NCI-H2171 (cell line): ENCODE measurements at places on chromosomes 3 and 15.

DNA sequence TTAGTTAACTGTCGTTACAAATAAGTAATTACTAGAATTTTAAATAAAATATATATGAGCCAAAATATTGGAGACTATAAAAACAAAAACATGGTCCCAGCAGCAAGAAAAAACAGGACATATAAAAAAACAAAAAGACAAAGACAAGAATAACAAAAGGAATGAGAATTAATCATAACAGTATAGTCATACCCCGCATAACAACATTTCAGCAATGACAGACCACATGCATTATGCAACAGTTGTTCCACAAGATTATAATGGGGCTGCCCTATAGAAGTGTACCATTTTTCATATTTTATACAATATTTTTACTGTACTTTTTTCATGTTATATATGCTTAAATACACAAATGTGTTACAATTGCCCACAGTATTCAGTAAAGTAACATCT lies 5.6 kb downstream of the HLTF start:
- no peak for DNase-seq

- DNase-seq = peak; percentile 10
Measured at GRCh38 chr15:90845201-90845949, 23.0 kb upstream of the FURIN start.

DNA sequence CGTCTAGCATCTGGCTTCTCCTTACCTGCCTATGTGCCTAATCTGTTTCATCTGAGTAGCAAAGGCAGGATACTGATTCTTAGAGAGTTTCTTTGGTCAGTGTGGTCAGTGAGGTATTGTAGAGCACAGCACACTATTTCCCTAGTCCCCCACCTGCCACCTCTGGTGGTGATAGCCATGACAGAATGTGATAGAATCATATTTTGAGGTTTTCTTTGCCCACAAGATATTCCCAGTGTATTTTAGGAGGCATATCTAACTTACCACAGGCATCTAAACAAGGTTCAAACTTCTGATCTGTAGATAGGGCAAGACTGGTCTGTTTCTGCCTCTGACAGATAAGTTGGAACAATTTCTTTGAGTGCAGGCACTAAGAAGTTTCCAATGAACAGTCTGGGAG lies 188.0 kb downstream of the SOX2 start:
- no peak for DNase-seq

GRCh38 chr3:31198890-31199289 lies 304.4 kb upstream of the GADL1 start:
- DNase-seq = no peak

- no peak for DNase-seq
Measured at GRCh38 chr15:97597801-97598200, 362.7 kb upstream of the ARRDC4 start.

- DNase-seq = no peak
Measured at GRCh38 chr3:53139906-53140846, 9.9 kb upstream of the RFT1 start.

- DNase-seq = no peak
Measured at GRCh38 chr3:30895329-30895728, 868 bp upstream of the GADL1 start.

DNA sequence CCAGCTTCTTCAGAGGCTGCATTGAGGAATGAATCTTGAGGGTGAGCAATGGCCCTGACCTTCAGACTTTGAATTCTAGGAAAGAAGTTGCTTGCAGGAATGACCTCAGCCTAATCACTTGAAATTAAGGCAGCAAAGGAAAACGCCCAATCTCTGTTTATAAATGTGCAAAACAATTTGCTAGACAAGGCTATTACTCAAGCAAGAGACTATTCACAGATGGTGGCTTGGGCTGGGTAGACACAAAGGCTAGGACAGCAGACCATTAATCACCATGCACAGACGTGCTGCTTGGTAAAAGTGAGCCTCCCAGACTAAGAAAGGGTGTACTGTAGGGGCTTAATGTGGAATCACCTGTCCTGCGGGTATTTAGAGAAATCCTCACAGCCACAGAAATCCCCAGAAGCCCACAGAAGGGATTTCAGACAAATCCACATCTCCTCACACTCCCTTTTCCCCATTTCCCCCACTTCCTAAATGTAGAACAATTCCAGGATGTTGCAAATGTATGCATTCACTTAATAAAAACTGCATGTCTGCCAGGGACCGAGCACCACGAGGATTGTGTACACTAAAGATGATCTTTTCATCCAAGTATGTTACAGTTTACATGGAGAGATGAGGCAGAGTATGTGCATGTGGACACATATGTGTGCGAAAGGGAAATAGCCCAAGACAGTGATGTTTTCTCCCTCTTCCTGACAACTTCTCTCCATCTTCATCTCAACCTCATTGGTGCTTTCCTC lies 259.5 kb downstream of the THSD4 start:
- no peak for DNase-seq

DNA sequence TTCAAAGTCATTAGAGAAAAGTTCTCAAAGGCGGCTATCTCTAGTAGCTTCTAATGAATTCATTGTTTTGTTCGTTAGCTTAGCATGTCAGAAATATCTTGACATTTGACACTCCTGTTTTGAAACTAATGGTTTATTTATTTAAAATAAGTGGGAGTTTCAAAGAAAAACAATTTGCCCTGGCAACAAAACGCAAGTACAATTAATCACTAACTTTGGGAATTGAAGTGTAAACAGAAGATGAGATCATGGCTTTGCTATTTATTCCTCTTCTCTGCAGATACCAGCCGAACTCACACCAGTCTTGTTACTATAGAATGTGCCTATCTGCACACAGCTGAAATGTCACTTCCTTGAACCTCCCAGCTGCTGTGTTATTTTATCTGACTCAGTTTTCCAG lies 27.5 kb downstream of the MASP1 start:
- DNase-seq = no peak

DNA sequence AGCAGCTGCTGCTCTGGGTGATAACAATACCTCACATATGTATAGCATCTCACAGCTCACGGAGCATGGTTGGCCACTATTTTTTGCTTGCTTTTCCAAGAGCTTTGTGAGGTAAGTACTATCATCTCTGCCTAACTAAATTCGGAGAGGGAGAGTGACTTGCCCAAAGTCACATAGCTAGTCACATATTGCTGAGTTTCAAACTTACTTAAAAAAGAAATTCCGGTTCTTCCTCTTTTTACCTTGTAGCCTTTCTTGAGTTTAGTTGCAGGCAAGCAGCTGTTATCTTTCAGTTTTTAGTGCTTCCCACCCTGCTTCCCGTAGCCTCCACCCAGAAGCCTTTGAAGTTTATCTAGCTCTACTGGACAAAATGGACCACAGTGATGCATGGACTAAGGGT lies 309.2 kb downstream of the PDCD6IP start:
- DNase-seq = no peak

DNA sequence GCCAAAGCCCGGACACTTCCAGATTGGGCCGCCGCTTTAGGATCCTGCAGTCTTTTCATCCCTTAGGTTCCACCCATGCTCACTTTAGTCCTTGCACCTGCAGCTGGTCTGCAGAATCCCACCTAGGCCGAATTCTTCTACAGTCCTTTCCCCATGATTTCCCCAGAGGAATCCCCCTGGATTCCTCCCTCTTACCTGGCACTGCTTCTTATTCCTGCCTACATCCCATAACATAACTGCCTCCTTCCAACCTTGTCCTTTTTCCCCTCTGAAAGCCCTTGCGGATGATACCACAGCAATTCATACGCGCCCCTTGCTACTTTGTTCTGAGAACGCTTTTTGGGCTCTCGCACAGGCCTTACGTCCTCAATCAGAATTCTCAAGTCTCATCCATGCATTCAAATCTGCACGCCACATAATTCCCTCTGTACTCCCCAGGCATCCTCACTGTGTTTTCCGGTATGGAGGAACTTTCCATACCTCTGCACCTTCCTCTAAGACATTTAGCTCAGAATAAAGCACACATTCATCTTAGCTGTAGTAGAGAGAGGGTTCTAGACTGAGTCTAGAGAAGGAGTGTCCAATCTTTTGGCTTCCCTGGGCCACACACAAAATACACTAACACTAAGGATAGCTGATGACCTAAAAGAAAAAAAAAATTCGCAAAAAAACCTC lies 619 bp downstream of the EIF2AK4 start:
- no peak for DNase-seq

GRCh38 chr15:100995471-100996430 lies 76.6 kb downstream of the LRRK1 start:
- no peak for DNase-seq

DNA sequence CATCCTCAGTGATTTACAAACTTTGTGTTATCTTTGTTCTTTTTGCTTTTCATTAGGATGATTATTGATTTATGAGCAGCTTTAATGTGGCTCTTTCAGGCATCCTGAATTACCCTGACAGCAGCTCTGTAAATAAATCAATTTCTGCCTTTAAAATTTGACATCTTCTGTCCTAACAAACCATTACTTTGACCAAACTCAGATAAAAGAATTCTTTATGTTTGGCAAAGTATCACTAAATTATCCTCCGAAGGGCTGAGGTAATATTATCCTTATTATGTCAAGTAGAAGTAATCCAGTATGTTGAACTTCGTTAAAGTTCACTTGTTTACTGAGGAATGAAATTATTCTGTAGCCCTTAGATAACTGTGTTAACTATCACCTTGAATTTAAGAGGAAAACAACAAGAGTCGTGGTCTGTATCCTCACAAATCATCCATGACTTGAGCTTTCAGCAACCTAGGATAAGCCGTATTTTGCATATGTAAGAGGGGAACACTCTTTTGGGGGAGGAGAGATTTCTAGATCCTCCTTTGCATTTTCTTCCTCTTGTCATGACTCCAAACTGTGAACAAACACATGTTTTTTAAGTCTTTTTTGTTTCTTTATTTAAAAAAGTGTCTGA lies 173.2 kb upstream of the STAC start:
- no peak for DNase-seq

DNA sequence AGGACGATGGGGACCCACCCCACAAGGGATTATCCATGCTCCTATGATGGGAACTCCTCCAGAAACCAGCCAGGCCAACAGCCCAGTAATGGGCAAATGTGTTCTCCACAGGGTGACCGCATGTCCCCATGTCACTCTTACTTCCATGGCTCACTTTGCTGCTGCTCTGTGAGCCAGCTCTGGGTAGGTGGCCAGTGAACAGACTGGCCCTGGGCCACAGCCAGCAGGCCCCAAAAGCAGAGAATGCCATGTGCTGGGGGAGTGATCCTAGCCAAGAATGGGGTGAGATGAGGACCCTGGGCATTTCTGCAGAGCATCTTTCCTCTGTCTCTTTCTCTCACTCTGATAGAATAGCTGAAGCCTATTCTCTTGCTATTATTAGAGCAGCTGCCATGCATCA lies 391.4 kb downstream of the LRTM1 start:
- no peak for DNase-seq

DNA sequence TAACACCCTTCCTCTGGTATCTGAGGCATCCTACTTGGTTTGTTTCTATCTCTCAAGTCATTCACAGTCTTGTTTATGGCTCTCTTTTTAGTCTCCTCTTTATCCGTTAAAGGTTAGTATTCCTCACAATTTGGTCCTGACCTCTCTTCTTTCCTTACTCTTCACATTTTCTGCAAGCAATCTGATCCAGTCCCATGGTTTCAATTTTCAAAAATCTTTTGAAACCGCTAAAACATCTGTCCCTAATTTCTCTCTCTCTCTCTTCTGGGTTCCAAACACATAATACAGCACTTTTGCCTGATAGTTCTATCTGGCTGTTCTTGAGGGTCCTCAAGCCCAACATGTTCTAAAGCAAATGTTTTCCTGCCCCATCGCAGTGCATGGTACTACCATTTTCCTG lies 149.0 kb downstream of the SERPINI1 start:
- no peak for DNase-seq

DNA sequence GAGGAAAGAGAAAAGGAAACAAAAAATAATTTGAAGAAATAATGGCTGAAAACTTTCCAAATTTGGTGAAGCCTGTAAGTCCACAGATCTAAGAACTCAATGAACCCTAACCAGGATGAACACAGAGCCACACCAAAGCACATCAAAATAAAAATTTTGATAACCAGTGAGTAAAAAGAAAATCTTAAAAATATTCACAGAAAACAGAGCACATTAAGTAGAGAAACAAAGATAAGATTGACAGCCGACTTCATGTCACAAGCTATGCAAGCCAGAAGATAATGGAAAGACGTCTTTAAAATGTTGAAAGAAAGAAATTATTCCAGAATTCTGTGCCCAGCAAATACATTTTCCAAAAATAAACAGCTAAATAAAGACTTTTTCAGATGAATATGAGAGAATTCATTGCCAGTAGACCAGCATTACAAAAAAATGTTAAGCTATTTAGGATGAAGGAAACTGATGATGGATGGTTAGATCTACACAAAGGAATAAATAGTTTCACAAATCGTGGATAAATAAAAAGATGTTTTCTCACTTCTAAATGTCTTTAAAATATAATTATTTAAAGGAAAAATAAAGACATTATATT lies 140.2 kb upstream of the SKOR1 start:
- DNase-seq = peak; percentile 8

DNA sequence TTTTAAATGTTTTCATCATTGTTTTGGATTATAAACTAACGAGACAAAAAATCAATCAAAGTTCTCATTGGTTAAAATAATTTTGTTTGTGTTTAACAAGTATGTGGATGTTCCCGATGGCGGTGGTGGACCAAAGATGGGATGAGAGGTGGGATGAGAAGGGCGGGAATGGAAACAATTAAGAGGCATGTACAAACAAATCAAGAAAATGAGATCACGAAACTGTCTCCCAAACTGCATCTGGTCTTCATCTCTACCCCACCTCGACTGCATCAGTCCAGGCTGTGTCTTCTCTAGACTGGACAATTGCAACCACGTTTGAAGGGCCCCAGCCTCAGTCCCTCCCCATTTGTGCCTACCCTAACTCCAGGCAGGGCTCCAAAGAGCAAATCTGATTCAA lies 56.1 kb downstream of the SLC12A8 start:
- DNase-seq = no peak

DNA sequence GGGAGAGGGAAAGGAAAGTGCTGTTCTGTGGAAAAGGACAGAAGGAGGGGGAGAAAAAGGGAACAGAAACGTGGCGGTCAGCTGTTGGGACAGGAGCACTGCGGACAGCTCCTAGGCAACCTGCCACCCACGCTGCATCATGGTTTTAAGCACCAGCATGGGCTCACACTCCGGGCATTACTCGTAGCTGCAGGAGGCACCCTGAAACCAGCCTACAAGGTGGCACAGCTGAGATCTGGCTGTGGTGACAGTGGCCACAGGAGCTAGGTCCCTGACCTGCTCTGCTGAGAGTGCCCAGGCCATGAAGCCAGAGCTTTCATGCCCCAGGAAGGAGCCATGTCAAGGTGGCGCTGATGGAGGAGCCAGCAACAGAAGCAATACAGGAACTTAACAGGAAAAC lies 161.4 kb upstream of the ST8SIA2 start:
- no peak for DNase-seq

DNA sequence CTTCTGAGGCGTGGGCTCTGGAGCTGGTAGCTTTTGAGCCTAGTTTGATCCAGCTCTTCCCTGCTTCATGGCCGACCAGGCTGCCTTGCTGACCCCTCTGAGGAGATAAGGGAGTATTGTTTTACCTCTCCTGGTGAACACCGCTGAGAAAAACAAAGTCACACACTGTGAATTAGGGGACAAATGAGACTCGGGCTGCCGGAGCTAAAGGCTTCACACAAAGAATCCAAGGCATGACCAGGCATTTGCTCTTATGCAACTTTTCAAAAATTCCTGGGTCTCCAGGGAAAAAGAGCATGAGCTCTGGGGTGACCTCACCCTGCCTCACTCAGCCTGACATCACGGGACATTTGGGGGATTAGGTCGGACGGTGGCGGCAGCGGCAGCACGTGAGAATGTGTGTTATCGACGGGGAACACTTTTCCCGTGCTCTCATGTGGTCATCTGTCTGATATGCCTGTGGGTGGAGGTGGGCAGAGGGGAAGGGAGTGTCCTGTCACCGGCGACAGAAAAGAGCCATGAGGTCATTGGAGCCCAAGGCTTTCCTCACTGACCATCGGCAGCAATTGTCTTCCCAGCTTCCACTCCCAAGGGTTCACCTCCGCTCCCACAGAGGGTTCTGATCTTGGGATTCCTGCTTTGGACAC lies 61.0 kb downstream of the TMEM44 start:
- DNase-seq = no peak
